GDM1 (cell line): ENCODE measurements at places on chromosomes 16 and 17.
A peak's percentile ranks its signal among the peaks of the same experiment; 100 is the strongest.

- DNase-seq = no peak
Measured at GRCh38 chr16:71426880-71427615, 14.8 kb downstream of the TLE7 start.

- peak; percentile 88 for DNase-seq
Measured at GRCh38 chr17:57874434-57875289, 24.8 kb upstream of the MRPS23 start.

DNA sequence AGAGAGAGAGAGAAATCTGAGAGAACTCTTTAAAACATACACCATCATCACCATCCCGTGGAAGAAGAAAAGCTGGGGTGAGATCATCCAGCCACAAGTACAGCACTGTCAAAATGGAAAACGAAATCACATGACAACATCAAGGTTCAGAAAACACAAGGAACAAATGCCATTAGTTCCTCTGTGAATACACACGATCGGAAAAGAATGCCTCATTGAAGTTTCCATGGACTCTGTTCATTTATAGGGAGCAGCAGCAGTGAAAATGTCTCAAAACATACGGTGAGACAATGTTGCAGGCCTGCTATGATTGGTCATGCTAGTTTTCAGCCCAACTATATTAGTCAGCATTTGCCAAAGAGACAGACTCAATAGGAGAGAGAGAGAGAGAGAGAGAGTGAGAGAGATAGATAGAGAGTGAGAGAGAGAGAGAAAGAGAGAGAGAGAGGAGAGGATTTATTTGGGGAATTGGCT lies 4.4 kb downstream of the CFAP97D1 start:
- DNase-seq = no peak

DNA sequence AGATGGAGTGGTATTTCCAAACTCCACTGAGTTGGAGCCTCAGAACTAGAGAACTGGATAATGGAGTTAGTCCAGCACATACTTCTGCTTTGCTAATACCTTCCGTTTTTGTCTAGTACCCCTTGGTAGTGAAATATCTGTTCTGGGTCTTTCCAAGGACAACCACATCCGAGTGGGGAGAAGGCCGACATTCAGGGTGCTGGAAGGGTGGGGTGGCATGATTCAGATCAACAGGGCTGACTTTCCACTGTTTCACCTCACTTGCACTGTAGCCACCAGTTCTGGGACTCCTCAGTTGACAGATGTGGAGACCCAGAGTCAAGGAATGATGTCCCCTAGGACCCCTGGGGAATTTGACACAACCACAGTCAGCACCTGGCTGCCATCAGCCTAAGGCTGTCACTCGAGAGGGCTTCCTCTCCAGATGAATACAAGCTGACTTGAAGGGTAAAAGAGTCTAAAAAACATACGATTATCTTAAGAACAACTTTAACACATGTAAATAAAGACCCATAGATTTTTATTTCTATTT lies 84.8 kb upstream of the HNF1B start:
- DNase-seq = no peak

GRCh38 chr17:57286399-57287105 lies 30.2 kb downstream of the MSI2 start:
- no peak for DNase-seq

DNA sequence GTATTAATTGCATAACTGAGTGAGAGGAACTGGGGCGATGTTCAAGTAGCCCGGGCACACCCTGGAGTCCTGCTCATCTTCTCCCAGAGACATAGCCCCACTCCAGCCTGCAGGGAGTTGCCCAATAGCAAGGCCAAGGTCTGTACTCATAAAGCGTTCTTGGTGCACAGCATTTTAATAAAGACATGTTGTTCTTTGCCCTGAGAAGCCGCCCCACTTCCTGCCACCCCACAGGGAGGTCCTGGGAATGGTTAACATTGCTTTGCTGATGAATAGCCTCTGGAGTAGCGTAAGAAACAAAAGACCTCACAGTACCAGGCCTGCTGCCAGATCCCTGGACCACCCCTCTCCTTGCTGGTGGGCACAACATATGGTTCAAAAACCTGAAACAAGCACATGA lies 21.6 kb upstream of the CDH1 start:
- no peak for DNase-seq

GRCh38 chr17:30323262-30323894 lies 10.5 kb downstream of the TMIGD1 start:
- peak; percentile 20 for DNase-seq

DNA sequence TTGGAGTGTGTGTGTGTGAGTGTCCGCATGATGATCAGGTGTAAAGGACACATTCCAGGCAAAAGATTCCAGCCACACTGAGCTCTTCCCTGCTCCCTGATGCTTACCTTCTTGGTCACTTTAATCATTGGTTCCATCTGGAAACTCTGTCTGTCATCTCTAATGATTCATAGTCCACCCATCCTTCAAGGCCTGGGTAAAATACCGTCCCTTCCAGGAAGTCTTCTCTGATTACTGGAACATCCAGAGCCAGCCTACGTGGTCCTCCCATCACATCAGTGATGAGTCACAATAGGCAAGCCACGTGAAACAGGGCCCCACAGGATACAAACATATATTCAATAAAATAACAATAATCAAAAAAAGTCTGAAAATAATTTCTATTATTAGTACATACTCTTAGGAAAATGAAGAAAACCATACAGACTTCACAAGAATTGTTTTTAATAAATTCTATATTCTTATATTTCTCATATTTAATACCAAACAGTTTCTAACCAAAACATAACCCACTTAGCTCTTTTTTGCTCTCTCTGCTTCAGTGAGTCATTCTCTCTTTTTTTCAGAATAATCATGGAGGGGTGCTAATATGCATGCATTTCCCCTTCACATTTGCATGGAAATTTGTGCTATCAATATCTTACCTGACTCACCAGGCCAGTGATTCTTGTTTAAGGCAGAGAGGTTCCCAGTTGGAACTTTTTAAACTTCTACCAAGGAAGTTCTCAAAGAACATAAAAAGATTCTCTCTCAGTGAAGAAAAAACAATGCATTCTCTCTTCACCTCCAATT lies 263.2 kb downstream of the TOX3 start:
- DNase-seq = no peak

- DNase-seq = no peak
Measured at GRCh38 chr17:17758941-17759563, 77.7 kb downstream of the SREBF1 start.

DNA sequence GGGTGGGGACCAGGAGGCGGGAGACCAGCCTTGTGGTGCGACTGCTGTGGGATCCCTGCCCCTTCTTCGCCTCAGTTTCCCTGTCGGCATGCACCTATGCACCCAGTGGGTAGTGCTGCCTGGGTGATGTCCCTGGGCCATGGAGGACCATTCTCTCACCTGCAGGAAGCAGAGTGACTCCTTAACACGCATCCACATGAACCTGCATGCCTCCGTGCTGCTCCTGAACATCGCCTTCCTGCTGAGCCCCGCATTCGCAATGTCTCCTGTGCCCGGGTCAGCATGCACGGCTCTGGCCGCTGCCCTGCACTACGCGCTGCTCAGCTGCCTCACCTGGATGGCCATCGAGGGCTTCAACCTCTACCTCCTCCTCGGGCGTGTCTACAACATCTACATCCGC lies 25.2 kb downstream of the ADGRG5 start:
- DNase-seq = no peak

DNA sequence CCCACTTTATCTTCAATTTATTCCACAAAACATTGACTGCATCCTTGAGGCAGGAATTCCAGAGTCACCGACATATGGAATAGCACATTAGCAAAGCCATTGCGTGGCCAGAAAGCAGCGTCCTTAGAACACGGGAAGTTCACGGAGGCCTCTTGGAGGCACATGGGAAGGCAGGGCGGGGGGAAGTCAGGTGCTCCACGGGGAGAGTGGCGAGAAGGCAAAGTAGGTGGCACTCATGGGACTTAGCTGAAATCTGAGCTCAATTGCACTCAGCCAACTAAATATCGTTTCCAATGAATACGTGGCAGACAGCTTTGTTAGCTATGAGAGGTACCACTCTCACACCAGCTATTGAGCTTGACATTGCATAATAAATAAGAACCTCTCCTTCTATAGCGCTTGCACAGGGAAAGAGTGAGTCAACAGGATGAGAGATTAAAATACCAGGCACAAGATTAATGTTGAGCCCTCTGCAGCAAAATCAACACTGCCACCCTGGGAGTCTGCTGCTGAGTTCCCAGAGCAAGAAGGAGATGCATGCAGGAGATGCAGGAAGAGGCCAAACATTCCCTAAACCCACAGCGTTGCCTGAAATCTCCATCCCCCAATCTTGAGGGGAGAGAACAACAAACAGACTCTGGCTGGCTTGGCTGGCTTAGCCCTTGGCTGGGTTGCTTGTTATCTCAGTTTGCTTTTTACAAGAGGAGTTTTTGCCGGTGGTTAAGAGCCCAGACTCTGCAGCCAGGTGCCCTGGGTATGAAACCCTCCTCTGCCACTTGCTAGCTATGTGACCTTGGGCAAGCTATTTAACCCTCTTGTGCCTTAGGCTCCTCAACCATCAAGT lies 28.8 kb downstream of the ABCC12 start:
- DNase-seq = no peak

GRCh38 chr16:77133706-77134105 lies 57.3 kb upstream of the MON1B start:
- DNase-seq = no peak

DNA sequence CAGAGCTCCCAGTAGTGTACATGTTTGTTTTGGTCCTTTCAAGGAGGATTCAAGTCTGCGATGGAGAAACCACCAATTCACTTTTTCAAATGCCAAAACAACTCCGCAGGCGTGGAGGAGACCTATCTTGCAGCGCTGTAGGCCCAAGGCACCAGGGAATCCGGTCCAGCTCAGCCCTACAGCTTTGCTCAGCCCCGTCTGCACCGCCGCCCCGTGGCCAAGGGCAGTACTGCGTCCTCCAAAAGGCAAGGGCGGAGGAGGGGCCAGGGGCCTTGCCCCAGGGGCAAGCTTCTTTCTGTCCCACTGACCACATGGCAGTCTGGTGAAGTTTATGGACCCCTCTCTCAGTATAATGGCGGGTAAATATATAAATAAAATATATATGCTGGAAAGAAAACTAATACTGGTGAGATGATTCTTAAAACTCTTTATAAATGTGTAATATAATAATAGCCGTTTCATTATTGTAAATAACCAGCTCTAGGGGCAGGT lies 709 bp upstream of the CD300LG start:
- peak; percentile 55 for DNase-seq

DNA sequence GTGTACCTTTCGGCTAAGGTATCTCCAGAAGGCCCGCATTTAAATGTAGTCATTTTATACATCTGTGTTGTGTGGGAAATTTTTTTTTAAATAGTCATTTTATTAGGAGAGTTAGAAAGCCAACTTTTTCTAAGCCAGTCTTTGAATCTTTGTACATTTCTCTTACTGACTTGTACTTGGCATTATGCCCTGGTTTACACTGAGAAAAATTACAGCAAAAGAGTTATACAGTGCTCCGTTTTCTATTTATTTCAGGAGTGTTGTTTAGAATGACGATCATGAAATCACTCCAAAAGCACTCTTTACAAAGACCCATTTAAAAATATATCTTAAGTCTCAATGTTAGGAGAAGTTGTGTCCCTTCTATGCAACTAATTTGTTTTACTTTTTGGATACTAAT lies 91.8 kb downstream of the CYB561 start:
- DNase-seq = no peak

GRCh38 chr17:17126131-17127110 lies 79.7 kb downstream of the PLD6 start:
- no peak for DNase-seq

GRCh38 chr17:73722165-73722564 lies 77.9 kb upstream of the SDK2 start:
- no peak for DNase-seq

GRCh38 chr16:58495521-58496331 lies 4.2 kb upstream of the NDRG4 start:
- DNase-seq = no peak

DNA sequence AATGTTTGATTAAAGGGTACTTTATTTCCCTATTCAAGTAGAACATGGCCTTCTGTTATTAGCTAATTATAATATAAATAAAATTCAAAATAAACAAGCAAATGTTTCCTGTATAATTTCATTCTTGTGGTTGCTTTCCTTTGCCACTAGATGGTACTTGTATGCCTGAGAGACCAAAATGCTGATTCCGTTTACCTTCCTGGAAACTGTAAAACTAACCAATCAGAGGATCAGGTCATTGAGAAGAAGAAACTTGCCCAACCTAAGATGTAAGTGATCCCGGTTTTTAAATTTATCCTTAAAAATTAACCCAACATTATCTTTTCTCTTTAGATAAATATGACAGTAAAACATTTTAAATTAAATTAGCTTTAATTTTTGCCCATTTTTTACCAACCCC lies 8.1 kb upstream of the ABCA5 start:
- peak; percentile 1 for DNase-seq
